Suppressor macrophage (primary cell): ENCODE measurements at places on chromosomes 7 and 10.

DNA sequence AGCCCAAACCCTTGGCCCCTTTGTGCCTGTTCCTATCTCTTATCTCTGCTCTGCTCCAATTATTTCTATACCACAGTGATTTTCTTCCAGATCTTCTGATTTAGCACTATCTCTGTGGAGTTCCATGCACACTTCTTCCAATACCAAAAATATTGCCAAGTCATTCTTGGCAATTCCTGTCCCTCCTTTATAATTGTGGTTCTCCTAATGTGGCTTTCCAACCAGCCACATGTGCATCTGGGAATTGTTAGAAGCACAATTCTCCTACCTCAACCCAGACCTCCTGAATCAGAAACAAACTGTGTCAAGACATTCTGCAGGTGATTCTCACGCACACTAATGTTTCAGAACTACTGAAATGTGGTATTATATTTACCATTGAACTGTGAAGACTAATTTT is 447.8 kb upstream of the IGFBP3 start:
- no peak for DNase-seq

DNA sequence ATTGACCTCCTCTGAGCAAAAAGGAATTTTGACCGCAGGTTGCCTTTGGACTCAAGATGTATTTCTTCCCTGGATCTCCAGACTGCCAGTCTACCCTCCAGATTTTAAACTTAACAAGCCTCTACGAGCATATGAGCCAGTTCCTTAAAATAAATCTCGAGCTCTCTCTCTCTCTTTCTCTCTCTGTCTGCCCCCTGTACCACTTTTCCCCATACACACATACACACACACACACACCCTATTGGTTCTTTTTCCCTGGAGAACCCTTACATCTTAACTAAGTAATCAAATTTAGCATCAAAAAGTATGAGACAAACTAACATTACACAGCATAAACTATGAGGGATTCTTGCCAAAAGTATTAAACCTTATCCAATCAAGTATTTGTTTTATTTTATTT is 11.4 kb downstream of the BCAP29 start:
- DNase-seq: no peak

GRCh38 chr10:116857156-116857555 is 7.9 kb downstream of the ENO4 start:
- DNase-seq: no peak

DNA sequence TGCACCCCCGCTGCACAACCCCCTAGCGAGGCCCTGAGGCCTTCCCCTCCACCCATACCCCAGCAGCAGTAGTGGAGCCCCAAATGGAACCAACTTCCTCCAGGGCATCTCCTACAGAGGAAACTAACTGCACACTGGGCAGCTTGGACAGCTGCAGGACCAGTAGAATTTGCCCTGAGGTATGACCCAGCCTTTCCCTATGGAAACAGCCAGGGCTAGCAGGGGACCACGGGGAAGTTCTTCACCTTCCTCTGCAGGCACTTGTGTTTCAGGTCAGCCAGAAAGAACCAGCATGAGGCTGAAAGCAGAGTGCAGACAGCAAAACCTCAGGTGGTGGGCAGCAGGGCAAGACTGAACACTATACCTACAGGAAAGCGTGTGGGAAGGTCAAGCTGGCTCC is 5.7 kb upstream of the EEPD1 start:
- no peak for DNase-seq

GRCh38 chr10:42936580-42936979 is 140.3 kb upstream of the RET start:
- no peak for DNase-seq

DNA sequence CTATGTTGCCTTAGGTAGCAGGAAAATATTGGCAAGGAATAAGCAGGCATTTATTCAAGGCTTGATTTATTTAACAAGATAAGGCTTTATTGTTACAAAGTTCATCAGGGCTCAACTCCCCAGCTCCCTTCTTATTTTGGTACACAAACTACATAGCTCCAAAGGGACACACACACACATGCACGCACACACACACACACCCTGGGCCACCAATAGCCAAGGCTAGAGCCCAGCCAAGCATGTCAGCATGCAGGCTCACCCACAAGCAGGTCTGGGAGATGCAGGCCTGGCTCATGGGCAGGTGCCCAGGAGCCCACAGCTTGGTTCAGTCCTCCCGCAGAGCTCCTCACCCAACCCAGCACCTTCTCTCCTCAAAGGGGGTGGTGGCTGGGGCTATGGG is 23.4 kb downstream of the LEP start:
- DNase-seq: no peak

DNA sequence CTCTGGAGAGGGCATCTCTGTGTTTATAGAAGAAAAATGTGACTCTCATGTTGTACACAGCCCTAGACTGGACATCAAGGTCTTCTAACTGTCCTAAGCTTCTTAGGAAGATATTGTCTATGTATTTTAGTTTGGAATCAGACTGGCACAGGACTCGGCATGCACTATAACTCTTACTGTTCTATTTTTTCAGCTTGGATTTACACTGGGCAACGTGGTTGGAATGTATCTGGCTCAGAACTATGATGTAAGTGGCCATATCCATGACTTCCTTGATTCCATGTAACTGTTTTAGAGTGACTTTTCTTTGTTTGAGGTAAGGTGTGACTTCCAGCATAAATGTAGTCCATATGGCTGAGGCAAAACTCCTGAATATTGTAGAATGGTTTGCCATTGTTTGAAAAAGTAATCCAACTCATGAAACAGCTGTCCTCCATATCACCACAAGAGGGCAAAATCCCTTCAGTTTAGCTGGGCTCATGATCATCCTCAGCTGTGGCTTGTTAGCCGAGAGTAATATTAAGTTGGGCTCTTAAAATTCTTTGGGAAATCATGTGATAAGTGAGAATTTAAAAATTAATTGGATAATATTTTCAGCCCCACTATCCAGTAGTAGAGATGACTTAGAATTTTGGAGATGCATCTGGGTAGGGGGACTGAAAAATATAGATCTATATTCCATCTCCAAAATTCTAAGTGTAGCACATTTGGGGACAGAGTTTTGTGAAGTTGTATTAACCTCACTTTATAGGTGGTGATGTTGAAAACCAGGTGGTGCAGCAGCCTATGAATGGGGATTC is 10.4 kb downstream of the STMP1 start:
- peak; percentile 51 for DNase-seq

DNA sequence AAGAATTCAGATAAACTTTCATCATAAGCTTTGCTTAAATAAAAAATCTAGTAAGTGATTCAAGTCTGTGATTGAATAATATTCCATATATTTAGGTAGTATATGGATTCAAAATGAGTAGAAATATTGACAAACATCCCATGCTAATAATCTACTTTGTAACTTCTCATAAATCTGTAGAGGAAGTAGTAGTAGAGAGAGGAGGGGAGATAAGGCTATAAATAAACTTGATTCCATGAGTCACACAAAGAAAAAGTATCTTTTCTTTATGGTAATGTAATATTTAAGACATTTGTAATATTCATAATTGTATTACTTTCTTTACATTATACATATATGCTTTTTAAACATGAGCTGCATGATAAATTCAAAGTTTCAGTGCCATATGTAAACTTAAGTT is 25.6 kb upstream of the CD36 start:
- peak; percentile 51 for DNase-seq

DNA sequence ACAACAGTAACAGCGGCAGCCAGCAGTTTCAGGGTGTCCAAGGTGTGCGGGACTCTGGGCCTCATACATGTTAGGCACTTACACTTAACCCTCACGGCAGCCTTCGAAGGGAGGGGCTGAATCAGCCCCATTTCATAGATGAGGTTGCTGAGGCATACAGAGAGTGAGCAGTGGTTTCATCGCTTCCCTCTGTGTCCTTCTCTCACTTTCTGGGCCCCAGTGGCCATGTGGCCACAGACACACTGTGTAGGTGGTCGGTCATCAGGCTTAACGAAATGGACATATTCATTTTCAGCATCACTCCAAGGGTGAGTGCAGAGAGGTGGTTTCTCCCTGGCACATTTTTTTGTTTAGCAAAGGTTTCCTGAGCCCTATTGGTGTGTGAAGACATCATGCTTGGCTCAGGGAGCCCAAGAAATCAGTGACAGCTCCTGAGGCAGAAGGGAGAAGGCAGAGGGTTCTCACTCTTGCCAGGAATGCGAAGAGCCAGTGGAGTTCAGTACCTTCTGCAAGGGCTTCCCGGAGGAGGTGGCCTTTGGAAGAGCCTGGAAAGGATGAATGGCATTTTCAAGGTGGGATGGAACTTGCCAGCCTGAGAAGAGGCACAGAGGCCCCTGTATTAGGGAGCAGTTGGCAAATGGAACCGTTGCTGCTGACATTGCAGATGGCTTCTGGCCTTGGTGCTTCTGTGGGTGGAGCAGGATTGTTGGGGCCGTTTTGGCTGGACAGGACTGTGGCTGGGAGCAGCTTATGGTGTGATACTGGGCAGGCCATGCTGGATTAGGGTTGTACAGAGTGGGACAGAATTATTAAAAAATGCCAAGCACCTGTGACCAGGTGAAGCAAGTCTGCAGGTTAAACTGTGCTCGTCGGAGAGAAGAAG is 61.7 kb upstream of the PPIF start:
- DNase-seq: peak; percentile 56

DNA sequence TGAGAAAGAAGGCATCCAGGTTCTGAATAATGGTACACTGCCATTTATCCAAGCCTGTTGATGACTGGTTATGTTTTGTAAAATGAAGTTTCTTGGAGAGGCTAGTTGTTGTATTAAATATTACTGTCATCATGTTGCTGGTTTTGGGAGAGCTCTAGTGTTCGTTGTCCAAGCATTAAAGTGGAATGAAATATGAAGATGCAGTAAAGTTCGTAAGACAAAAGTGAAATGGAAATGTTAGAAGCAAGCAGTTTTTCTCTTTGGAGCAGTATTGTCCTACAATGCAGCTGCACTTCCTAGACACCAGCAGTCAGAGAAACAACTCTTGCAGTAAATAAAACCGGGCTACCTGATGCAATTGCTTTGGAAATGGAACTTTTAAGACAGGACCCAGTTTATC is 156.8 kb upstream of the FZD1 start:
- DNase-seq: no peak

GRCh38 chr10:56181607-56182006 is 179.5 kb downstream of the ZWINT start:
- DNase-seq: no peak

DNA sequence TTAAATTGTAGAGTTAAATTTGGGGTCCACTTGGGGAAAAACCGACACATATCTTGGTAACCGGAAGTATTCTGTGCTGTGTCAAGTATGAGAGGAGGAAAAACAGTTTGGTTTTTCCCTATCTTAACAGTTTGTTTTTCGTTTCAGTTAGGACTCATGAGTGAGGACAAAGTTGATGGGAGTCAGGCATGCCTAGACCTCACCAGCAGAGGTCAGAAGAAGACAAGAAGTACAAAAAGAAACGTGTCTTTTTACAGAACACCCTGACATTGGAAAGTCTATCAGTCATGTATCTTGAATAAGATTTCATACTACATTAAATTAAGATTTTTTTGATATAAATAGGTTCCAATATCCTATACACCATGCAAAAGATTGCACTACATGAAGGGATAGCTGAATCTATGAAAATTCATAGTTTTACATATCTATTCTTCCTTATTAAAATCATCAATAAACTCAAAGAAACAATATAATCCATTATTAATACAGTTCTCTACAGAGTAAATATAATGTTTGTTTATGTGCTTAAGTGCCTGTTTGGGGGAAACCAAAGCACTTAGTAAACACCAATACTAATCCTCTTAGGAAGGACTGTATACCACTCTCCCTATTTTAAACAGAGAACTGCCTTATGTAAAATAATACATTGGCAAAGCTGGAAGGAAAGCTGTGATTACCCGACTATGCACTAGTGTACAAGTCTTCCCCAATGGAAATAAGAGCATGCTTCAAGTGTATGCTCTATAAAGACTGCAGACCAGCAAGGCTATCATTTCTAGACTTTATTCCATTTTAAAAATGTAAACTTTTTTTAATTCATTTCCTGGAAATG is 95.6 kb downstream of the USP6NL start:
- peak; percentile 80 for DNase-seq

GRCh38 chr10:103676058-103676785 is 179.2 kb downstream of the SH3PXD2A start:
- no peak for DNase-seq

GRCh38 chr7:97002555-97003261 is 2.6 kb upstream of the DLX6 start:
- DNase-seq: no peak

DNA sequence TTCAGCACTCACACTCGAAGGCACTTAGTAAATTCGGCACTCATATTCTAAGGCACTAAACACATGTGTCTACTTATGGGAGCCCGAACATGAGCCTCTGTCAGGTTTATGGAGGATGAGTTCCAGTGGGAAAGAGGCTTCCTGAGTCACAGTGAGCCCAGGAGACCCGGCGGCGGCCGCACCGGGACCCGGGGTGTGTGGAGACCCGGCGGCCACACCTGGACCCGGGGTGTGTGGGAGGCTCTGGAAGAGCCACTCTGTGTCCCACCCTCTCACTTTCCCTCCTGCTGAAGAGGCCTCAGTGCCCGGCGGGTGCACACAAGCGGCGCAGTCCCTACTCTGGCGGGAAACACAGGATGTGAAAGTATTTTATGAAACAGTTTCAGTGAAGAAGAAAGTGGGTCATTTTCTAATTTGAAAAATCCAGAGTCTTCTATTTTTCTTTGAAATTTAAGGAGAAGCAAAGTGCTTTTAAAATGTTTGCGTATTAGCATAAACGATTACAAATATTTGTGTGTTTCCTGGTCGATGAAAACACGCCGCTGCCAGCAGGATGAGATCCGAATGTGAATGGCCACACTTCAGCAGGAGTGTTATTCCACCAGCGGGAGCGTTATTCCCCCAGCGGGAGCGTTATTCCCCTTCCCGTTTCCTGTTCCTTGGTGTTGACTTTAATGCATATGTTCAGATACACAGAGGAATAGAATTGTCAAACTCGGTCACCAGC is 625.1 kb downstream of the DNAJB6 start:
- no peak for DNase-seq

GRCh38 chr10:21520949-21521348 is 4.5 kb downstream of the SKIDA1 start:
- DNase-seq: no peak

DNA sequence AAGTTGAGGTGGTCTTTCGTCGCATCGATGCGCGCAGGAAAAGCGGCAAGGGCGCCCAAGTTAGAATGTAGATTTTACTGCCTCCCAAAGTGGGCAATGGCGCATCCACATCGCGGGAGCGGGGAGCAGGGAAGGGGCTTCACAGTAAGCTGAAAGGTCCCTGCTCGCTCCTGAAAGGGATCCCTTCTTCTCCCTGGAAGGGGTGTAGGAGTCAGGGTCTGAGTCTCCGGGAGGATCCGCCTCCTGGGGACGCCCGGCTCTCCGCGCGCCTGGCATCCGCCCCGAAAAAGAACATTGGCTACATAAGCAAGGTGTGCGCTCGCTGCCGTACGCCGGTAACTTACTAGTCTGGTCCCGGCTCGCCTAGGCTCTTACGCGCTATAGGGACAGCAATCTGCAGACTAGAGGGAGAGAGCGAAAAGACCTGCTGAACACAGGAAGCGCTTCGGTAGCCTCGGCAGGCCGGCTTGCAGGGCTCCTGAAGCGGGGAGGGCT is 804 bp downstream of the UNC5B start:
- peak; percentile 36 for DNase-seq
